Regular cardiac myocyte (primary cell): ENCODE measurements at places on chromosomes 11 and 22. TPM values are rescaled to one million over a fixed set of nuclear protein-coding genes. Genes with fewer than 3 reads are reported as not detected.

The LDHAL6A gene
- total RNA-seq, result not detected in 2 replicates

The LRFN4 gene
- total RNA-seq, result 11.6 and 19.2 TPM in 2 replicates

The UBQLNL gene
- under 0.01 TPM in 1 of 2 replicates, not detected in the other for total RNA-seq

The SEPTIN5 gene
- 12.1 and 39.2 TPM in 2 replicates for total RNA-seq

The TMEM134 gene
- 20.3 and 30.7 TPM in 2 replicates for total RNA-seq
